ENCODE measurements at places on chromosomes 12 and 14. TPM values are rescaled to one million over a fixed set of nuclear protein-coding genes. Genes with fewer than 3 reads are reported as not detected.

GRCh38 chr14:104436047-104436591, 143.4 kb upstream of the C14orf180 start:
- DNase-seq = no peak

DNA sequence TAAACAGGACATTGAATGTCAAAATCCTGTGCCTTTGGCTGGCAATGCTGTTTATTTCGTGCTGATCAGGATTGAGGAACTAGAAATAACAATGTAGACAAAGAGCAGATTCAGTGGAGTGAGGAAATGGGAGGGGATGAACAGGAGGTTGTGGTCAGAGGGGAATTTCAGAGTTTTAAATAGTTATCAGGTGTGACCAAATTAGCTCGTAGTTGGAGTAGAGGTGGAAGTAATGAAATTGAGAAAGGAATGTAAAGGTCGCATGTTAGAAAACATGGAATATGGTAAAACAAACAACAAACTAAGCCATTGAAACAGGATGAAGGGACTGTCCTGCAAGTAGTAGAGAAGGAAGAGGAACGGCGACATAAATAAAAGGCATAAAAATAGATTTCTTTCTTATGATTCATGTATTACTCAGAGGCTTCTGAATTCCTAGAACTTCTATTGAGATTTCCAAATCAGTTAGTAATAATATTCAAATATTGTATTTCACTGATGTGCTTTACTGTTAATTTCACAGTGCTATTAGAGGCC, 9.5 kb upstream of the SAV1 start:
- peak; percentile 90 for DNase-seq

DNA sequence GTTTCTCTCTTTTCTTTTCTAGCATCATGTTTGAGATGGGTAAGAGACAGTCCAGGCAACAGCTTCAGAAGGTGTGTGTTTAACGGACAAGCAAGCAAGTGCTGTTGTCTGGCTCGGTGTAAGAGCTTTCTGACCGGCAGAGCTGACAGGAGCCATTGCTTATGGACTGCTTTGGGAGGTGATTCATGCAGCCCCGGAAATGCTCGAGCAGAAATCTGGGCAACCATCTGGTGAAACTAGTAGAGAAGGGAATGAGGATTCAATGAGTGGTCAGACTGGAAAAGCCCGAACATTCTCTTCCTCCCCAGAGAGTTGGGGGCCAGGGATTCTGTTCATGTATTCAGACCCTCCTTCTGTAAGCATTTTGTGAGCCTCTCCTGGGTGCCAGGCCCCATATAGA, 24.4 kb downstream of the TUNAR start:
- DNase-seq = no peak

DNA sequence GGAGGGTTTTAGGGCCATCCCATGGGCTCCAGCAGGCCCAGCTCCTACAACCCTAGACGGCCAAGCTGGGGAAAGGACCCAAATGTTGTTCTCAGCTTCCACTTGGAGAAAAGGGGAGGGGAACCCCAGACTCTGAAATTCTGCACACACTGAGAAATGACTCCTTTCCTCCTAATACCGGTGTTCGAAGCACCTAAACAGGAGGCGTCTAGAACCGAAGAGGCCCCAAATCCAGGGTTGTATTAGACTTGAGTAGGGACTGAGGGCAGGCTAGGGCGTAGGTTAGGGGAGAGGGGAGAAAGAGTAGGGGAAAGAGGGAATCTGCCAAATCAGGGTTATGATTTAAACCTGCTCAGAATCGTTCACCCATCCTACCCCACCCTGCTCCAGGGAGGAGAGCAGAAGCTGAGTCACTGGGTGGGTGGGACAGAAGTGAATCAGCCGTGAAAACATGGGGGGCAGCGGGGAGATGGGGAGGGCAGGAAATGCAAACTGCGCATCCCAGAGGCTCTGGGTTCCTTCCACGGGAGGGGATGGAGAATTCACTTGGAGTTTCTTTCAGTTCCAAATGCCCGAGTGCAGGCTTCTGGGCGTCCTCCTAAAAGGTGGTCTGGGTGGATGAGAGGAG, 1.0 kb downstream of the IGFBP6 start:
- DNase-seq = peak; percentile 90

DNA sequence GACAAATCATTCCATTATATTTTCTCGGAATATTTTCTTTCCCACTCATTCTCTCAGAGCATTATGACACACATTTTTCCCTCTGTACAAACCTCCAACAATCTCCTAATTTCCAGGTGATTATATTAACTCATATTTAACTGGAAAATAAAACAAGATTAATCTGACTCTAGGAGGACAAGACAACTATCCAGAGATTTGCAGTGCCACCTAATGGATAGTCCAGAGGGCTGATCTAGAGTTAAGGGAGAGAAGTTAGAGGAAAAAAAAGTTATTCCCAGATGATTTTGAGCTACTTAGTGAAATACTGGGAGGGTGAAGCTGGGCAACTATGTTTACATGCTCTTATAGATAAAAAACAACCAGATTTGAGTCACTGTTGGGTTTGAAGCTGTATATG, 161.7 kb downstream of the ALX1 start:
- peak; percentile 66 for DNase-seq

RARG gene
- 28.6 TPM for total RNA-seq

ACSM4 gene
- total RNA-seq = not detected

CCDC198 gene
- 6.7 TPM for total RNA-seq

PTPRQ gene
- 0.64 TPM for total RNA-seq

JPH4 gene
- total RNA-seq = not detected

Data from Caki2 (cell line).